ENCODE measurements at places on chromosomes 1 and 21.

DNA sequence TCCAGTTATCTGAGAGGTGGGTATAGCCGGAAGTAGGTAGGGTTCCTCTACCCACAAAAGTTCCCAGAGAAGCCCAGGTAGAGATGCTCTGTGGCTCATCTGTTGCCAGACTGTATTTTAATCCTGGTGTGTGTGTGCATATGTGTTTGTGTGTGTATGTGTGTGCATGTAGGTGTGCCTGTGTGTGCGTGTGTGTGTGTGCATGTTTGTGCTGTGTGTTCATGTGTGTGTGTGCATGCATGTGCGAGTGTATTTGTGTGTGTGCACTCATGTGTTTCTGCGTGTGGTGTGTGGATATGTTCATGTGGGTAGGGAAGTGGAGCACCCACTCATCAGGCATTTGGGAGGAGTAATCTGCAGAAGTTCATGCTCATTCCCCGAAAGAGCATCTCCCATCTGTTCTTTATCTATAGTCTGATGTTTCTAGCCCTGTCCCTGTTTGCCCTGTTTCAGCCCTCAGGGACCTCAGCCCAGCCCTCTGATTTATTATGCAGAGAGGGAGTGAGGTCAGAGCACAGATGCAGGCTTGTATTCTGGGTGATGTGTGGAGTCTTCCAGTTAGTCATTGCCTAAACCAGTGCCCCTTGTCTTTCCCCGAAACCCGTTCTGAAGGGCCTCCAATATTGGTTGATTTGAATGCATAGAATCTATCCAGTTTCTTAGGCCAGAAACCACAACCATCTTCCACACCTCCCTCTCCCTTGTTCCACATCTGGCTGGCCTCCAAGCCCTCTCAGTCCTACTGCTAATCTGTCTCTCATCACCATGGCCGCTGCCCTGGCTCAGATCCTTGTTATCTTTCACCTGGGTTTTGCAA lies 69.1 kb downstream of the DISC1 start:
- no peak for DNase-seq

DNA sequence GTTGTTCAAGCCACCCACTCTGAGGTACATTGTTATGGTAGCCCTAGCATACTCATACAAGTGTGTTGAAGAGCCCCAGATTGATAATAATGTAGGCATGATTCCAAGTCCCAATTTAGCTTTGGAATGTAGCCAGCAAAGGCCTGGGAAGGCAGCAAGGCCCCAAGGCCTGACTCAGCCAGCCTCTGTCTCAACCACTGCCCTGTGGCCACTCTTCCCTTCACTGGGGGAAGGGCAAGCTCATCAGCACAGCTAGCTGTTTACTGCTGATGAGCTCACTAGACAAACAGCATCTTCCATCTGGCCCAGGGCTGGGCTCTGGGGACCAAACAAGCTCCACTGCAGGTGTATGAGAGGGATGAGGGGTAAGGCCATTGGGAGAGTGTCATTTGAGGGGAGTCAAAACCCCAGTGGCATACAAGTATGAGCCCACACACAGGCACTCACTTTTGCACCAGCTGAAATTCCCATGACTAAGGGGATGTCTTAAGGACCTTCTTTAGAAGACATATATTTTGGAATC lies 2.2 kb upstream of the IRF6 start:
- DNase-seq: no peak

- DNase-seq: no peak
Measured at GRCh38 chr21:37292941-37293340, 25.8 kb upstream of the VPS26C start.

DNA sequence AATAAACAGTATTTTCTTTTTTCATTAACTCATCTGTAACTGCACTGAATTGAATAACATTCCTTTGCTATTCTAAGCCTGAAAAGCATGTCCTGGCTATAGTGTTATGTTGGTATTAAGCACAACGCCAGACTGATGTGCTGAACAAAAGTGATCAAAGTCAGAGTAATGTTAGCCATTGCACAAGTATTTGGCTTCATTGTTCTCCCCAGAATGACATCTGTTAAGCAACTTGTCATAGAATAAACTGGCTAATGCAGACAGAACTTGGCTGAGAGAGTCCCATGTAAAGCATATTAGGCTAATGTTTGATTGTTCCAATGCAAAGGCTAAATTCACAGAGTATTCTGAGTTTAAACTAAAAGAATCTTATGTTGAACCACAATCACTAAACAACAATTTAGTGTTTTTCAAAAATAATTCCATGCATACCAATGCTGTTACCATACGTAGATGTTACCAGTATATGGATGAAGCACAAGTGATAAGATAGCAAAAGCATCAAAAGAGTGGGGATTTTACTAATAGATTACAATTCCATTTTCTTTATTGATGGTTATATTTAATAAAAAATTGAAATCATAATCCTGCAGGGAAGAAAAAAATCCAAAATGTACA lies 235.3 kb upstream of the DMRTA2 start:
- no peak for DNase-seq

Data from NCI-H748 treated with DMSO at 0.1 percent for 48 hours (cell line).